ENCODE measurements at places on chromosomes 5 and 9.

DNA sequence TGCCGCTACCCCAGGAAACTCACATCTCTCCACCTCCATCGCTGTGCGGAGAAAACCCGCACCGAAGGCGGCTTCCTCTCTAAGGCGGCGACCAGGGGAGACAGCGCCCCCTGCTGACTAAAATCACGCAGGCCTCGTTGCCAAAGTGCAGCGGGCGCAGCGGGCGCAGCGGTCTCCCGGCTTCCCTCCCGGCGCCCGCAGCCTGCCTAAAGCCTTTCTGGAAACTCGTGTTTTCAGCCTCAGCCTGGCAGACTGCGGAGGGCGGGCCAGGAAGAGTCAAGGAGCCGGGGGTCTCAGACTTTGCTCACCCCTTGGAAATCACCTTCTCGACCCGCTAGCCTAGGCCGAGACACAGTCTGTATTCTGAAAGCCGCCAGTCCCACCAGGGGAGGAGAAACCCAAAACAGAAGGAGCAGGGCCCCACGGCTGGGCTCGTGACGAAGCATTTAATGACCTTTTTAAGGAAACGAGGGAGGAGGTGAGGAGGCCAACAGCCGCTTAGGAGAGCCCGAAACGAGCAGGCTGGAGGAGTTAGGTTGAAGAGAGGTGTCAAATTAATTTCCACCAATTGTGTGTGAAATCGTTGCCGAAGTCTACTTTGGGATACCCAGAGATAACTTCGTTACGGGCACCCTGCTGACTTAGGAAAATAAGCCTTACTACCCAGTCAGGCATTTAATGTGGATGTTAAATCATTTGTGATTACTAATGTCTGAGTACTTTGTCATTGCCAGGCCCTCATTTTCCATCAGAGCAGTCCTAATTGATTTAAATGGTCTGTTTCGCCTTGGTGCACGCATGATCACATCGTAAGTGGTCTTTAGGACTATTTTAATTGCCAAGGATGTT lies 7.3 kb upstream of the FOXB2 start:
- DNase-seq = peak; percentile 48

- DNase-seq = no peak
Observed at GRCh38 chr5:39190311-39191102, 28.9 kb downstream of the FYB1 start.

GRCh38 chr5:73337586-73338255 lies 110.9 kb downstream of the FOXD1 start:
- DNase-seq = no peak

- no peak for DNase-seq
Observed at GRCh38 chr9:90342607-90343006, 300.0 kb downstream of the DIRAS2 start.

DNA sequence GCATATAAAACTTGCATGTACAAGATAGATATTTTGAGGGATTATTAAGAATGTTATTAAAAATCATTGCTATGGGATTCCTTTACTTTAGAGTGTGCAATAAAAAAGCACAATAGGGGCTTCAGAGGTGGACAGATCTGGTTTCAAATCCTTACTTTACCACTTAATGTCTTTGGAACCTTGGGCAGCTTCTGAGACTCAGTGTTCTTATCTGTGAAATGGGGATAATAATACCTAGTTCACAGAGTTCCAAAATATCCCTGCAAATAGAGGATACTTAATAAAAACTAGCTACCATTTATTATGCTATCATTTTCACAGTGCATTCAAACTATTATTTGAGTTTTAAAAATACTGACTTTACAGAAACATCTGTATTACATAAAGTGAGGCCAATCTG lies 23.3 kb upstream of the PANK3 start:
- DNase-seq = no peak

- DNase-seq = no peak
Observed at GRCh38 chr9:5842929-5843793, 10.2 kb upstream of the ERMP1 start.

DNA sequence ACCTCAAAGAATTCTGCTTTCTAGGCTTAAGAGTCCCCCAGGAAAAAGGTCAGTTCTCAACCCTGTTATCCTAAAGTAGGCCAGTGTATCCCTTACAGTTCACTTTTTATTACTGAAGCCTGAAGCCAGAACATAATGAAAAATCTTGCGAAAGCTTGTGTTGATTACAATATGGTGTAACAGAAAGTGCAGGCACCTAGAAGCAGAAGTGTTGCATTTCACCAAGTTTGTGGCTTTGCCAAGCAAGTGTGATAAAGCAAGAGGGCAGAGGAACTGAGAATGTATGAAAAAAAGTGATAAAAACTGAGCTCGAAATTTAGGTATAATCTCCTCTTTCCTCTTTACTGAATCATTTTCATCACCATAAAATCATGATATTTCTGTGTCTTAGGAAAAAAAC lies 26.2 kb downstream of the AGTPBP1 start:
- no peak for DNase-seq

GRCh38 chr9:136875155-136875554 lies 9.0 kb upstream of the EDF1 start:
- DNase-seq = no peak

DNA sequence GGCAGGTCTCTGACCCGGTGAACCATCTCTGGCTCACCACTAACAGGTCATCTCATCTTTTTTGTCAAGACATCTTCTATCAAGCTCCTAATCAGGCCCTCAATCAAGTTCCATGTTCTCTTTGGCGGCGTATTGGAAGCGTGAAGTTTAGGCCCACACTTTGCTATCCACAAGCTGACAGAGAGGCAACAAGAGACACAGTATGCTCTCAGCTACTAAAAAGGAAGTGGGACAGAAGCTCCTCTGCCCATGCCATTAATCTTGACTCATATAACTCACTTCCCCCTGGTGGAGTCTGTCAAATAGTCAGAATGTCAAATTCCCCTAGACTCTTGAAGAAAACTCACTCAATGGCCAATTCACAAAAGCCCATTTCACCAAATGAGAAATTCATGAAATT lies 77.6 kb upstream of the TMC1 start:
- peak; percentile 45 for DNase-seq

GRCh38 chr5:97425511-97425910 lies 242.5 kb upstream of the RIOK2 start:
- DNase-seq = peak; percentile 15

GRCh38 chr9:77997611-77998284 lies 33.9 kb downstream of the GNAQ start:
- DNase-seq = no peak

GRCh38 chr5:3024126-3024525 lies 272.6 kb upstream of the IRX2 start:
- DNase-seq = no peak

- DNase-seq = no peak
Observed at GRCh38 chr5:624951-625230, 12.8 kb downstream of the CEP72 start.

GRCh38 chr5:156647034-156647451 lies 203.1 kb upstream of the PPP1R2B start:
- peak; percentile 35 for DNase-seq

DNA sequence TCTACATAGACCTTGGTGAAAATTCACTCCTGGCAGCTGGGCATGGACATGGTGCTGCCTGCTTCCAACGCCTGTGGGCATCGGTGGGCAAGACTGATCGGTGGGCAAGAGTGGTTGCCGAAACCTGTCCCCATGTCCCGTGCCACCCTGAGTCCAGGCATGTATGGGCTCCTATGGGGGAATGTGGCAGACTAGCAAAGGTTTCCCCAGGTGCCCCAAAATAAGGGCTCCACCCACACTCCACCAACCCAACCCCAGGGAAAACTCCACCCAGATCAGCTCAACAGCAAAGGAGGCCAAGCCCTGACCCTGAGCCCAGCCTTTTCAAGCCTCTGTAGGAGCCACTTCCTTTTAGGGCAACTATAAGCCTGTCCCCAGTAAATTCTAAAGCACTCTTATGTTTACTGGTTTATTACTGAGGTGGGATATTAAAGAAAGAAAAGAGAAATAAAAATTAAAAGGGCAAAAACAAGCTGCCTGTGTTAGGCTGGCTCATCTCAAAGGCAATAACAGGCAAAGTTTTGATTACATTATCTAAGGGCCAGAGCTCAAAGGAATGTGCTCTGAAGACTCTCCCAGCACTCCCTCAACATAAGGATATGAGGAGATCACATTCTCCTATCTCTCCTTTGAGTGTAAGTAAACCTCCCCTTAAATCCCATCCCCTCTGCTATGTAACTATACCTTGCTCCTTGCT lies 8.9 kb upstream of the SPATA31E1 start:
- no peak for DNase-seq

DNA sequence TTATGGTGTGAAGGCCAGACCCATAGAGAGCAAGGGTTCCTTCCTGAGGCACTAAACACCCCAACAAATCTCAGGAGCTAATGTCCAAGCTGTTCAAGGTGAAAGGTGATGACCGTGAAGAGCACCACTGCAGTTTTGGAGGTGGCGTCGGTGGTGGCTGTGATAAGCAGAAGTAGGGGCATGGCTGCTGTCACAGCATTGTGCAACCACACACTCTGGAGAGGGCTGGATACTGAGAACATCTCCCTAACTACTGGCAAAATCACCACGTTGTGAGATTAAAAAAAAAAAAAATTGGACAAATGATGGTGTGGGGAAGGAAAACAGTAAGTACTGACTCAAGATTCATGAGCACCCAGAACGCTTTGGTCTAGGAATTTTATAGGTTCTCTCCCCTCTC lies 156.5 kb downstream of the PJA2 start:
- no peak for DNase-seq

DNA sequence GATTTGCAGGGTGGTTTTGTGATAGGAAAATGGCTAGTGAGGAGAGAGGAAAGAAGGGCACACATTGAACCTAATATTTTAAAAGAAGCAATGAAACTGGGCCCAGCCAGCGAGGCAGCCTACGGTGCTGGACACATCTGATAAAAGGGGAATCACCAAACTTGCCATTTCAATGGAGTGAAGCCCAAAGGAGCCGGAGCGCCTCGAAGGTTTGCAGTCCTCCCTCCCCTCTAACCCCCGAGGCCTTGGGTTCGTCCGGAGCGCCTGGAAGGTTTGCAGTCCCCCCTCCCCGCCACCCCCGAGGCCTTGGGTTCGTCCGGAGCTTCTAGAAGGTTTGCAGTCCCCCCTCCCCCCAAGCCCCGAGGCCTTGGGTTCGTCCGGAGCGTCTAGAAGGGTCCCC lies 132.6 kb downstream of the TENT4A start:
- DNase-seq = no peak

DNA sequence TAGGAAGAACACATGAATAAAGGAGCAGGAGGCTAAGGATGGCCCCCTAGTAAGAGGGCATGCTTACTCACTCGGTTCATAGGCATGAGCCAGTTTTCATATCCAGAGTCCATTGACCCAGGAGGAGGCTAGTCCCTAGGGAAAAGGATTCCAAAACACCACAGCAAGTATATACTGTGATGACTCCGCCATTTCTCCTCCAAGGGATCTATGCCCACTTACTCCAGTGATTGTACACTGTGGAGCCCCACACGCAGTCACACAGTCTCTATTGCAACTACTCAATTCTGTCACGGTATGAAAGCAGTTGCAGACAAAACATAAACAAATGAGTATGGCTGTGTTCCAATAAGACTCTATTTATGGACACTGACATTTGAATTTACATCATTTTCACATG lies 117.7 kb upstream of the ALDH1B1 start:
- peak; percentile 18 for DNase-seq

DNA sequence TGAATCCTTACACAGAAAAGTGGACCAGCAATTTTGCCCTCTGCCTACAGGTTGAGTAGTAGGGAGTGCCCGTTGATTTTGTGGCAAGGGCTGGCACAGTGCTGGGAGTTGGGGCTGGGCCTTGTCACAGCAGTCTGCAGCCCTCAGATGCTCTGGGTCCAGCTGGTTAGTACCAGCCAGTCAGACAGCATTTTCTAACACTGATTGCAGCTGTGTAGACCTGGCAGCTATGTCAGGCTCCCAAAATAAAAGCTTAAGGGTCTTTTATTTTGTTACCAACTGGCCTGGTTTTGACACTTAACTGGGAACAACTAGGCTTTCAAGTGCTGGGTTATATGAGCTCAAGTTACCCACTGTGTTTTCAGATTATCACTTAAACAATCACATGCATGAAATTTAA lies 57.7 kb downstream of the MAT2B start:
- no peak for DNase-seq

- DNase-seq = no peak
Observed at GRCh38 chr9:136541709-136542108, 4.1 kb downstream of the NOTCH1 start.

DNA sequence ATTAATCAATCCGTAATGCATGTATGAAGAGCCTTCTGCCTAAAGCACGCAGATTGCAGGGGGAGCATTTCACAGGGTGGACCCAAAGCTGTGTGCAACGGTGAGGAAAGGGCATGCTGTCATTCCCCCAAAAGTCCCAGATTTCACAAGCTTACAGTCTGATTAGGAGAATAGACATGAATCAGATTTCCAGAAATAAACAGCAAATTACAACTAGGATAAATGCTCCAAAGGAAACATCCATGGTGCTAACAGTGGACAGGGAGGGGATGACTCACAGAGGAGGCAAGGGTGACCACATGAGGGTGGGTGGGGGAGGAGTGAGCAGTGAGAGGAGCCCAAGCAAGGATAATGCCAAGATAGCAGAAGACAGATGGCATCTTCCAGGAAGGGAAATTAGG lies 258.4 kb upstream of the TAS2R1 start:
- peak; percentile 83 for DNase-seq

GRCh38 chr9:99193466-99193821 lies 28.3 kb downstream of the ALG2 start:
- DNase-seq = no peak

GRCh38 chr5:93071710-93072109 lies 509.3 kb downstream of the NR2F1-AS1 start:
- no peak for DNase-seq

DNA sequence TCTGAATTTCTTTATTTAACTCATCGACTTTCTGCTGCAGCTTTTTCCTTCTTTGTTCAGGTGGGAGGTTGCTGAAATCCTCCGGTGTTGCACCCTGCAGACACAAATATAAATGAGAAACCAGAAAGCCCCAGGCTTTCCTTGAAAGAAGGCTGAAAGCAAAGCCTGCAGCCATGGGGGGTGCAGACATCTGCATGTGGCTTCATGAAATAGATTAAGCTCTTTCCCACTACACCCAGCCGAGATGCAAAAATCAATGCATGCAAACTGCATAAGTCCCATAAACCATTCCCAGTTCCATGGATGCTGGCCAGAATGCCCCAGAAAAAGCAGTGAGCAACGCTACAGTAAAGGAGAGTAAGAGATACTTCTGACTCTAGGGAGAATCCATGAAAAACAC lies 73.6 kb downstream of the USP20 start:
- DNase-seq = no peak

- DNase-seq = no peak
Observed at GRCh38 chr9:134815435-134816214, 65.0 kb upstream of the FCN2 start.

DNA sequence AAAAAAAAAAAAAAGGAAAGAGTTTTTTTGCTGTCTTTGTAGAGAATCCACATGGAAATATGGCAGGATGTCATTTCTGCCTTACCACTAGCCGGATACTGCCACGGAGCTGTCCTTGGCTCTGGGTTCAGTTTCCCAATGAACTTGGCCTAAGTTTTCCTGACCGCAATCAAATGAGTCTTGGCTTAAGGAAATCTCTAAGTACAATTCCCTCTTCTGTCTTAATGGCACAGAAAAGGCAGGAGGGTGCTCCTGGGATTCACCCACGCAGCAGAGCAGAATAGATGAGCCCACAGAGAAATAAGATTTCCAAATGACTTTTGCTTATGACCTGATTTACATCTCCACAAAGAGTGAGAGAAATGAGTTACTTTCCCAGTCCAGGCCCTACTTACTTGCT lies 284.0 kb upstream of the VLDLR start:
- no peak for DNase-seq

GRCh38 chr9:94690344-94690743 lies 36.2 kb upstream of the AOPEP start:
- no peak for DNase-seq

- no peak for DNase-seq
Observed at GRCh38 chr9:6351737-6352136, 23.6 kb downstream of the TPD52L3 start.

- peak; percentile 98 for DNase-seq
Observed at GRCh38 chr5:172420235-172420939, 33.9 kb downstream of the SH3PXD2B start.
